NCI-H1092 (cell line): ENCODE measurements at places on chromosomes 1 and 21.

- DNase-seq, result no peak
Measured at GRCh38 chr1:210467440-210468043, 138.8 kb downstream of the HHAT start.

GRCh38 chr1:101200513-101200912 lies 36.3 kb upstream of the S1PR1 start:
- no peak for DNase-seq

GRCh38 chr1:77025599-77025998 lies 158.3 kb downstream of the ST6GALNAC5 start:
- DNase-seq, result no peak

- no peak for DNase-seq
Measured at GRCh38 chr1:57483954-57484353, 60.1 kb upstream of the DAB1 start.

DNA sequence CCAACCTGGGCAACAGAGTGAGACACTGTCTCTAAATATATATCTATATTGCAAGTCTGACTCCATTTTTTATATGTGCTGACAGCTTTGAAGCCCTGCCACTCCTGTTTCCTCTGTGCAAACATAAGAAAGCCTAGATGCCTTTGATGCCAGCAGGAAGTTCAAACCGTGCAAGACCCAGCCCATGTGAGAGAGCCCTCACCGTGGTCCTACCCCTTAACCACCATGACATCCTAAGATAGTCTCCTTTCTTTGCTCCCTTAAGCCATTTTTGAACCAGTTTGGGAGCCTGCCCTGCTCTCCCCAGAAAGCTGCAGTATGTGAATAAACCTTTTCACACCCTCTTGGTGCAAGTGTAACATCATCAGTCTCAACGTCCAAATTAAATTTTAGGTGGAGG lies 3.7 kb upstream of the DIPK1A start:
- no peak for DNase-seq

DNA sequence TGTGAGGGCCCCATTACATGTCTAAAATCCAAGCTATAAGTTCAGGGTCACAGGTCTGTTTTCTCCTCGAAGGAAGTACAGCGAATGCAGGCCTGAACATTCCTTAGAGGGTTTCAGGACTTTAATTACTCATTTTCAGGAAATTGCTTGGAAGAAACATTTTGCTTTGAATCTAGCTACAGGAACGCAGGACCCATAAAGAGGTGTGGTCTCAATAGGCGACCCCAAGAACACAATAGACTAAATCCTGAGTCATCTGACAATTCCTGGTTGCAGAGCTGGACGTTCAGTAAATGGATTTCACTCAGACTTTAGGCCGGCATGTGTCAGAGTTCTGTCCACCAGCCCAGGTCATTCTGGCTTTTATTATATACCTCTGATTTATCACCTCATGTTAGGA lies 1.0 kb upstream of the ERG start:
- no peak for DNase-seq

GRCh38 chr1:241114699-241115233 lies 242.2 kb downstream of the RGS7 start:
- DNase-seq, result no peak

- peak; percentile 67 for DNase-seq
Measured at GRCh38 chr1:27365372-27366112, 1.2 kb downstream of the MAP3K6 start.

DNA sequence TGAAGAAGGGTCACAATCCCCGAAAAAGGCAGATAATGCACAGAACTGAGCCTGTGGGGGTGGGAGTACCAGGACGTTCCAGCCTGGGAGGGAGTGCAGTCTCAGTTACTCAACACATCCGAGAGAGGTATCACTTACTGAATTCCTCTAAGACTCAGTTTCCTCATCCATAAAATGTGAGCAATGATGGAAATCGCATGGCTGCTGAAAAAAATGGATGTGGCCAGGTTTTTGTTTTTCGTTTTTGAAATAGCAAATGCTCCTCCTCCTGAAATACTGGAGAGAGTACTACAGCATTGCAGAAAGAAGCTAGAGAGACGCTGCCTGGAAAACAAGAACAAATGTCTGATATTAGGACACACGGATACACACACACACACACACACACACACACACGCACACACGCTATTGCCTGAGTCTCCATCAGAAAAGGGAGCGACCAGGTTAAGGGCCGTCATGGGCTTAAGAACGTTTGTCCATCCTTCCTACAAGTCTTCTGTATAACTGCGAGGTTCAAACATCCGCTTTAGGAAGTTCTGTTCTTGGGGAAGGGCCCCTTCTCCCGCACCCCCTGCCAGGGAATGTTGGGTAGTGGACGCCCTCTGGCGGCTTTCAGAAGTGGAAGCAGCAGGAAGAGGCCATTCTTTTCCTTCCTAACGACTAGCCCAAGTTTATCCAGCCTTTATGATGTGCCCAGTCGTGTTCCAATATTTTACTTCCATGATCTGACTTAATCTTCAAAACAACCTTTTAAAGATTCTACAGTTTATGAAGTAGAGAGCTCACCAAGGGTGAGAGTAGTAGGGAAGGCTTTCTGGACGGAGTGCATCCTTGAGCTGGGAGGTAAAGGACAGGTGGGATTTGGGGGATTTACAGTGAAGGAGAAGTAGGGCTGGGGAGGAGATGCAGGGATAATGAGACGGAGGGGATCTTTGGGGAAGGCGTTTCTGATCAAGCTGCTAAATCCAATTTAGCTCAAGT lies 699 bp upstream of the NES start:
- peak; percentile 30 for DNase-seq

- no peak for DNase-seq
Measured at GRCh38 chr21:14243461-14243860, 27.5 kb downstream of the RBM11 start.

- no peak for DNase-seq
Measured at GRCh38 chr1:36322786-36323635, 434 bp downstream of the EVA1B start.

DNA sequence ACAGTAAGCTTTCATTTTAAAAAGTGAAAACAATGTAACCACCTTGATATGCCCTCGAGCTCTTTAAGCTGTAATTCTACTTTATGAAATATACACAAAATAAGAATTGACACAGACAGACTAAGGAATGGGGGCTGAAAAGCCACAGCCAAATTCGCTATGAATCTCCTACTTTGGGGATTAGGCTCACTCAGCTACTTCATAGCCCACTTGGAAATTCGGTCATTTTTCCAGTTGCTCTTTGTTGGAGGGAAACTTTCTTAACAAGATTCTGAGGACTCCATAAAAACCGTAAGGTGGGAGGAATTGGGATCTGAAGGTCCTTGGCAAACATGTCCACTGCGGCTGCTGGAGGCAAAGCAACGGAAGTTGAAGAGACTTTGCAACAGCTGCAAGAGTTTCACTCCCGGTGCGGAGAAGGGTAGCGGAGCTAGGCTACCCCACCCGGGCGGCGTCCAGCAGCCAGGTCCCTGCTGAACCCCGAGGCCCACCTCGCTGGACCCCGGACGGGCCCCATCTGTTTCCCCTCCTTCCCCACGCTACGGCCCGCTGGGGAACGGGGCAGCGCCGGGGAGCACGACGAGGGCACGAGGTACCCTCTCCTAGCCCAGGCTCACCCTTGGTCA lies 634 bp downstream of the MYCBP start:
- DNase-seq, result no peak

GRCh38 chr1:21782349-21782867 lies 541 bp downstream of the USP48 start:
- DNase-seq, result peak; percentile 50

DNA sequence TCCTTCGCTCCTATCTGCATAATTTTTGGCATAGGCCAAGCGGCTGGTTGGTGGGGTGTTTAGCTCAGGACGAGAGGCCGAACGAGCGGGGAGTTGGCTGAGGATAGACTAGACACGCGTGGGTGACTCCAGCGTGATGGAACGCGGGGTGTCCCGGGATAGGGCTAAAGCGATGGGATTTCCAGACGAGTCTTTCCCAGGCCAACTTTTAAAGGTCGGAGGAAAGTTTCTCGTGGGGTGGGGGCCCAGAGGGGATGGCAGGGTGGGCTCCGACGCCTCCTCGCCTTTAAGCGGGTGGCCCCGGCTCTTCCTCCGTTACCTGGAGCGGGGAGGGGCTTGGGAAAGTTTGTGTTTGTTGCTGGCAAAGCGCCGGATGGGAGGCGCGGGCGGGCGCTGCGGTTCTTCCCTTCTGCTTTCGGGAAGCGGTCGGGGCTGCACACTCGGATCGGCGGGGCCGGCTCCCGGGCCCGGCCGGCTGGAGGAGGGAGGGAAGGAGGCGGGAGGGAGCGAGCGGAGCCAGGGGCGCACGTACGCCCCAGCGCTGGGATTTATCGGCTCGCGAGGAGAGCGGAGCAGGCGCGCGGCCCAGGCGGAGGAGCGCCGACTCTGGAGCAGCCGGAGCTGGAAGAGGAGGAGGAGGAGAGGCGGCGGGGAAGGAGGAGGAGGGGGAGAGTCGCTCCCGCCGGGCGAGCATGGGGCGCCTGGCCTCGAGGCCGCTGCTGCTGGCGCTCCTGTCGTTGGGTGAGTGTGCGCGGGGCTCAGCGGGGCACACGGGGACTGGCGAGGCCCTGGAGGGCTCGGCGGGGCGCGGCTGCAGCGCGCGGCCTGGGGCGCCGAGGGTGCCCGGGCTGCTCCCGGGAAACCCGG lies at the start of gene PTGFRN:
Gene PTGFRN, plus strand, starts transcription at position 405 of the 867 bp plus-strand sequence. Its CDS starts 288 bp downstream, at position 693.
- DNase-seq, result peak; percentile 55

- DNase-seq, result no peak
Measured at GRCh38 chr1:99645699-99646531, at the start of gene PALMD. PALMD (plus strand) TSS chr1:99646113; CDS start chr1:99646318, 205 bp downstream.

DNA sequence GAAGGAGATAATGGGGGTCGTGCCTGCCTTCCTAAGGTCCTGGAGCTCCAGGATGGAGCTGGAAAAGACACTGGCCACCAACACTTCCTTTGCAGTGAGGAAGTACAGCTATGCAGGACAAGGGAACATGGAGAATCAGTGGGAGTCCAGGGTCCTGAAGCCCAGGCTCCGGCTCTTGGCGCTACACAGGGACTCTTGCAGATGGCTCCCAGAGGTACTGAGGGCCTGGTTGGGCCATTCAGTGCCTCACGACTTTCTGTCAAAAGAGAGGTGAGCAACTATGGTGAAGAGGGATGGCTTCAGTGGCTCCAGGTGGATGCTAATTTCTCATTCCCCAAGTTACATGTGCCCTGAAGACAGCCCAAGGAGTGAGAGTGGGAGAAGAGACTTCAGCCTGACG lies 1.8 kb upstream of the ETNK2 start:
- DNase-seq, result no peak

DNA sequence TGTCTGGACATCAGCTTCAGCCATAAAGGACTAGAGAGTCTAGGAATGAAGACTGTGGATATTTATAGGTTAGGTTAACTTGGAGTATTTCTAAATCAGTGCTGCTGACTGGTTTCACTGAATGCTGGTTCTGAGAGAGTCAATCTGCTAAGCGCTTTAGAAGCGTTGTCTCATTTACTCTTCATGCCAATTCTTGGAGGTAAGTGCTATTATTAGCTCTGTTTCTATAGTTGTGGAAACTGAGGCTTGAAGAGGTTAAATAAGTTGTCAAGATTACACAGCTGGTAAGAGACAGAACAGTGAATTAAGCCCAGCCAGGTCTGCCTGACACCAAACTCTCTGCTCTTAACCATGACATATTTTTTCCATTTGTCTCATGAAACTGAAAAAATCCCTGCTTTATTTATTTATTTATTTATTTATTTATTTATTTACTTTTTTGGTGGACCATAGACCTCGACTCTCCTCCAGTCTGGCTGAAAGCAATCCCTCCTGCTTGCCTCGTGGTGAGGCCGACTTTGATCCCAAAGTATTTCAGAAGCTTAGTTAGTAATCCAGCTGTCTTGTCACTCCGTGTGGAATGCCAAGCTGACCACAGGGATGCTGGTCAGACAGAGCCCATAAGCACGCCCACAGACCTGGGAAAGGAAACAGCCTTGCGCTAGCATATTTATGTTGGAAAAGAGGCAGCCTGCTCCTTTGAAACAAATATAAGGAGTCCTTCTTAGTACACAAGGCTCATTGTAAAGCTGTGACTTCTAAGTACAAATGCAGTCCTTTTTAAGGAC lies 16.9 kb downstream of the NTMT2 start:
- no peak for DNase-seq

- DNase-seq, result no peak
Measured at GRCh38 chr21:16538936-16539440, 809.2 kb downstream of the USP25 start.

- DNase-seq, result no peak
Measured at GRCh38 chr21:14762734-14763694, 216.9 kb upstream of the SAMSN1 start.

DNA sequence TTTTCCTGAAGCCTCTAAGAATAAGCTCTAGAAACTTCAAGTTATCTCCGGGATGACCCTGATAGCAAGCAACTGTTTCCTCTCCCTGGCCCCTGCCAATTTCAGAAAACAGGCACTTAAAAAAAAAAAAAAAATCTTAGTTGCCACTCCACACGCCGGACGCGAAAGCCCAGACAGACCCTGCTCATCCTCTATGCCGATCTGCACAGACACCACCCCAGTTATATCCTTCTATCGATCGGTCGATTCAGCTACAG lies 1.7 kb downstream of the ANP32E start:
- DNase-seq, result no peak

- no peak for DNase-seq
Measured at GRCh38 chr1:225777058-225777582, 506 bp upstream of the SRP9 start.

DNA sequence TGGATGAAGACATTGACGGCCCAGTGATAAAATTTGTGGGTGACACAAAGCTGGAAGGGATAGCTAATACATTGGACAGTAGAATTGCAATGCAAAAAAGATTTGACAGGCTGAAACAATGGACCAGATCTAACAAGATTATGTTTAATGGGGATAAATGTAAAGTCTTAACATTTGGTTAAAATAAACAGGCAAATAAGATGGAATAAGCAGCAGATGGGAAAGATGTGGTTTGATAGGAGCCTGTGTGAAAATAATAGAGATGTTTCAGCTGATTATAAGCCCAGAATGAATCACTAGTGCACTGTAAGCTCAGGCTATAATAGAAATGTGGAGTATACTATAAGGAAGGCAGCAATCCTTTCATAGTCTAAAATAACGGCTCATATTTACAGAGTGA lies 66.2 kb upstream of the NHLH2 start:
- no peak for DNase-seq

DNA sequence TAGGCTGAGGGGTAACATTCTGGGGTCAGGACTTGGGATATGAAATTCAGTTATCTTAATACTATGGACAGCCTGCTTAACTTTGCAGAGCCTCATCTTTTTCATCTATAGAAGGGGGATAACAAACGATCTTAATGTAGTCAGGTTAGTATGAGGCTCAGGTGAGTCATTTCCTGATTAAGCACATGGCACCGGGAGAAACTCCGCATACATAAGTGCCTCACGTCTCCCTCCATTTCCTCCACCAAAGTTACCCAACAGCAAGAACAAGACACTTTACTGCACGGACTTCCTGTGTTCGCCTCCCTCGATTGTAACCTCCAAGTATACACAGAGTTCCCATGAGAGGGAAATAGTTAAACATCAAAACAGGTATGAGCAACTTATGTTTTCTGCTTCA lies 112.7 kb upstream of the COA6 start:
- DNase-seq, result no peak

- DNase-seq, result no peak
Measured at GRCh38 chr21:43913928-43914327, 48.9 kb downstream of the AGPAT3 start.

- DNase-seq, result no peak
Measured at GRCh38 chr21:35738347-35738961, 321.9 kb downstream of the SETD4 start.
